NCI-H460 (cell line): ENCODE measurements at places on chromosomes 3 and 15.

GRCh38 chr3:14633819-14634424, 17.6 kb upstream of the CCDC174 start:
- peak; percentile 41 for DNase-seq

- no peak for DNase-seq
Observed at GRCh38 chr3:32852146-32852545, 34.3 kb downstream of the TRIM71 start.

DNA sequence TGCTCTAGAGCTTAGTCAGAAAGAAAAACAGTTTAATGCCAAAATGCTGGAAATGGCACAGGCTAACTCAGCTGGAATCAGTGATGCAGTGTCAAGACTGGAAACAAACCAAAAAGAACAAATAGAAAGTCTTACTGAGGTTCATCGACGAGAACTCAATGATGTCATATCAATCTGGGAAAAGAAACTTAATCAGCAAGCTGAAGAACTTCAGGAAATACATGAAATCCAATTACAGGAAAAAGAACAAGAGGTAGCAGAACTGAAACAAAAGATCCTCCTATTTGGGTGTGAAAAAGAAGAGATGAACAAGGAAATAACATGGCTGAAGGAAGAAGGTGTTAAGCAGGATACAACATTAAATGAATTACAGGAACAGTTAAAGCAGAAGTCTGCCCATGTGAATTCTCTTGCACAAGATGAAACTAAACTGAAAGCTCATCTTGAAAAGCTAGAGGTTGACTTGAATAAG, 150.5 kb upstream of the LRRFIP2 start:
- no peak for DNase-seq

- no peak for DNase-seq
Observed at GRCh38 chr3:154316974-154317767, 7.1 kb downstream of the DHX36 start.

GRCh38 chr15:28255965-28256364, 66.0 kb downstream of the HERC2 start:
- DNase-seq: no peak

GRCh38 chr3:55721716-55722484, 234.8 kb upstream of the WNT5A start:
- peak; percentile 29 for DNase-seq

DNA sequence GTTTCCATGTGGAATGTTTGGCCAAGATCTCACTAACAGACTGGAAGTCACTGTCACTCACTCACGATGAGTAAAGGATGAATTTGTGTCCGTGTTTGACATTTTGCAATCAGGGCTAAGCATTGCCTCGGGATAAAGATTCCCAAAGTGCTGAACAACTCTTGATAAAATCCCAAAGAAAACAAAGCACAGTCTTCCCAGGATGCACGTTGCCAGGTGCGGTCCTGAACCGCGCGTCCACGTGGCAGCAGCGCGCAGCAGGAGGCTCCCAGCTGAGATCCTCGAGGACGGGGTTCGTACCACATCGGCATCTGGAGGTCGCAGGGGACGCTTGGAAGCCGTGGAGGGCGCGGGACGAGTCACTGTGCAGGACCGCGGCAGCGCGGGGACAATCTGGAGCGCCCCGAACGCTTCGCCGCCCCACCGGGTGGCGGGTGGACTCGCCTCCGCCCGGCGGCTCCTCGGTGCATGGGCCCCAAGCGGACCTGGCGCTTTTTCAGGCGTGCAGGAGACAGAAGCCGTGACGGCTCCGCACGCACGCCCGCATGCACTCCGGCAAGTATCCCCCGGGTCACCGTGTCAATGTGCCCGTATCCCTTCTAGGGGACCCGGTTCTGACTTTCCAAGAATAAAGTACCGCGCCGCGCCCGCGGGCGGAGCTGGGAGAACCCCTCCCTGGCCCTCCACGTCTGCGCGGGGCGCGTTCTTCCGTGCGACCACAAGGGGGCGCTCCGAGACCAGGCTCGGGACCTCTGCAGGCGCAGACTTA, 17.7 kb downstream of the CPN2 start:
- peak; percentile 66 for DNase-seq

GRCh38 chr15:65081270-65081669, 4.7 kb downstream of the KBTBD13 start:
- DNase-seq: no peak

GRCh38 chr3:98777801-98778220, 14.7 kb downstream of the ST3GAL6 start:
- DNase-seq: no peak

- DNase-seq: no peak
Observed at GRCh38 chr15:89774492-89774891, 1.6 kb upstream of the MESP2 start.

- no peak for DNase-seq
Observed at GRCh38 chr15:23787346-23788105, 100.4 kb upstream of the NDN start.

- DNase-seq: no peak
Observed at GRCh38 chr3:13722178-13722577, 157.7 kb downstream of the WNT7A start.

DNA sequence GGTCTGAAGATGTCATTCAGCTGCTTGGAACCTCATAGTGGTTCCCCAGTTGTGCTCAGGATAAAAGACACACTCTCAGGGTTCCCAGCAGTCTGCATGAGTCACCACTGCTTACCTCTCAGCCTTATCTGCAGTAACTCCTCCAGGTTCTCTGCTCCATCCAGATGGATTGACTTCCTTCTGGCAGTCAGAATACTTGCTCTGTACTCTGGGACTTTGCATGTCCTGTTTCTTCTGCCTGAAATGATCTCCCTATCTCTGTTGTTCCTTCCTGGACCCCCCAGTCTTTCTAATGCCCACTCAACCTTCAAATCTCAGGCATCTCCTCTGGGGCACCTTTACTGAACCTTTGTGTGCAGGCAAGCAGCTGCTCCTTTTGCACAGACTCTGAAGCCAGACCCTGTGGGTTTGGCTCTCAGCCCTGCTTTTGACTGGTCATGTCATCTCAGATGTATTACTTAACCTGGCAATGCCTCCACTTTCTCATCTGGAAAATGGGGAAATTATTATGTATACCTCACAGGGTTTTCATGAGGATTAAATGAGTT, 38.4 kb downstream of the ITPR1 start:
- DNase-seq: no peak

- no peak for DNase-seq
Observed at GRCh38 chr3:141391298-141391990, 23.1 kb downstream of the ZBTB38 start.

GRCh38 chr3:196232882-196233251, 16.5 kb downstream of the SLC51A start:
- DNase-seq: no peak

DNA sequence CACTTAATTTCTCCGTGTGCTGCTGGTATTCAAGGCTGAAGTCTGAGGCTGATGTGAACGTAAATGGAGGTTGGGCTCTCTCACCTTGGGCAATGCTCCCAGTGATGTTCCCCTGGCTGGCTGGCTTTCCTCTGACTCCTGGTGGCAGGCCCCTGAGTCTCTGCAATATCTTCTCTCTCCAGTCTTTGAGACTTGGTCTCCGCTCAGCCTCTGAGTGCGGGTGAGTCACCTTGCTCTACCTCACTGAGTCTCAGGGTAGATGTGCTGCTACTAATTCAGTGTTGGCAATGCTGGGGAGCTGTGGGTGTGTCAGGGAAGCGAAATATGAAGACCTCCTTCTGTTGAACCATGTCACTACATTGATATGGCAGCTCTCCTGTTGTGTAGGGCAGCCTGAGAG, 31.3 kb upstream of the TRIM59 start:
- DNase-seq: no peak

DNA sequence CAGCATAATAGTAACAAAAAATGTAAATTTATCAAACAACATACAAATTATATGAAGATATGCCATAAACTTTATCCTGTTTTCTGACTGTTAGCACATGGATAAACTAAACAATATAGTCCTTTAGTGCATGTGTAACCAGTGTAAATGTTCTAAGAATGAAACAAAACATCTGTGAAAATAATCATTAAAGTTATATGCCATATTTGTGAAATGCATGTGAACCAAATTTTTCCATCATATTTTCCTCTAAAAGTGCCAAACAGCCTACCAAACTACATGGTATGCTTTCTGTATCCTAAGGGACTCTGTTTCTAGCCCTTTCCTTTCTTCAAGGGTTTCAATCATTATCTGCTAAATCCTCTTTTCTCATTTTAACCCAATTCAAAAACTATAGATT, 23.9 kb upstream of the RSL24D1 start:
- no peak for DNase-seq

- DNase-seq: no peak
Observed at GRCh38 chr3:136193278-136194054, 2.7 kb downstream of the MSL2 start.

DNA sequence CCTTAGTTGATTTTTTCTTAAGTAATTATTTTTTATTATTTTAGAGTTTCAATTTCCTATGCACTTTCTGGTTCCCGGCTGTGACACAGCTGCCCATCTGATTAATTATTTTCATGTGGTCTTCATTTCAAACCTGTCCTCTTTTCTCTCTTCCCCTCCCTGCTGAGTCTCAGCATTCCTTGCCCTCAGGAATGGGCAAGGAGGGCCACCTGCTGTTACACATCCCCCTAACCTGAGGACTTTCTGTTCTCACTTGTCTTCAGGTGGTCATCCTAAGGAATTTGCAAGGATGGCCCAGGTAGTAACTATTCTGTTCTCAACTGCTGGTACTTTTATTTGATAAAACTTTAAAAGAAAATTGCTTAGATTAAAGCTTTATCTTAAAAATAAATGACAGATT, 545.0 kb downstream of the OTOL1 start:
- no peak for DNase-seq

DNA sequence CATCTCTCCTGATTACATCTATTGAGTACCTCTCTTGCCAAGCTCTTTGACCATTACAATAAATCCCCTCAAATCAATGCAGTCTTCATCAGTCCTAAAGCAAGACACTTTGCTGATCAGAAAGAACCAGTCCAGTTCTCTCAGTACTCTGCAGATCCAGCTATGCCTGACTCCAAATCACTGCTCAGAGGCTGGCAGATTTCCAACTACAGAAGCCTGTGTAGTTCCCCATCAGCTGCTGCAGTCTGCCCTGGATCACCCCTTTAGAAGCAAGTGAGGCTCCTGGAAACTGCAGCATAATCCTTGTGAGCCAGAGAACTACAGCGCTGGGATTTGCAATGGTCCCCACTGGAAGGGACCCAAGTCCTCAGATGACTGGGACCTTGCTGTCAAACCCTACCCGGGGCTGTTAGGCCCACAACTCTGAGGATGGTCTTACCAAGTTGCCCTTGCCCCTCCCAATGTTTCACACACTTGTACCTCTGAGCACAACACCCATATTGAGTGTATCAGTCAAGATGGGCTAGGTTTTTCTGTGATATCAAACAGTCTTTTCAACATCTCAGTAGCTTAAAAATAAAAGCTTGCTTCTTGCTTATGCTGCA, 81.9 kb upstream of the TOPAZ1 start:
- no peak for DNase-seq

DNA sequence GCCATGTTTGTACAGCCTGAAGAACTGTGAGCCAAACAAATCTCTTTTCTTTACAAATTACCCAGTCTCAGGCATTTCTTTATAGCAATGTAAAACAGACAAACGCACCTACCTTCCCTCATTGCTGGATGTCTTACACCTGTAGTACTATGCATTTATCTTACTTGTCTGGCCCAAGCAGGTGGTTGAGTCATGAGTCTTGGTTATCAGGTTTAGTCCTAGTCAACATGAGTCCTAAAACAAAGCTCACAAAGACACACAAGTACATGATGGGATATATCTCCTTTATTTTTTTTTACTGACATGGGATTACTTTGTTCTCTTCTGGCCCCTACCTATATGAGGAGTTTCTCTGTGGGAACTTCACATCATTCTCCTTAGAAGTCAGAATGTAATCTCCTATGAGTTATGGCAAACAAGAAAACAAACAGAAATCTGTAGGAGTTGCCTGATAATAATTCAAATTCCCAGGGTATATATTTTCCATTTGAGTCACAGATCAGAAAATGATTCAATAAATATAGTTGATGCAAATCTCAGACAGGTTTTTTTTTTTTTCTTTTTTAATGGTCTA, 33.6 kb upstream of the PLSCR2 start:
- no peak for DNase-seq

- DNase-seq: peak; percentile 33
Observed at GRCh38 chr15:99105514-99106341, 848 bp downstream of the SYNM start.

GRCh38 chr3:107184375-107184774, 192.9 kb upstream of the CCDC54 start:
- no peak for DNase-seq

DNA sequence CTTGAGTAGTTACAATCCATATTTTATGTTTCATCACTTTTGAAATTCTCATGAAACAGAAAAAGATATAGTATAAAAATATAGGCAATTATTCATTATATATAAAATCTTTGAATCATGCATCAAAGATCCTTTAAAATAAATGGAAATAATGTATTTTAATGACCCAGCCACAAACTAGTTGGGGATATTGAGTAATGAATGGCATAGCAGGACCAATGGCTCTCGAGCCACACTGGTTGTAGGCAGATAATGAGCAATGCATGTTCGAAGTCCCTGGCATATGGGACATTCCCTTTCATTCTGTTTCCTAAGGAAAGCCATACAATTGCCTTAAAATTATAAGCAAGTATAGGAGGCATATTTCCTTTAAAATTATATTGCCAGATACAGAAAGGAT, 107.4 kb upstream of the IL12A start:
- no peak for DNase-seq

- DNase-seq: peak; percentile 46
Observed at GRCh38 chr3:99394831-99395778, 243.3 kb upstream of the COL8A1 start.

DNA sequence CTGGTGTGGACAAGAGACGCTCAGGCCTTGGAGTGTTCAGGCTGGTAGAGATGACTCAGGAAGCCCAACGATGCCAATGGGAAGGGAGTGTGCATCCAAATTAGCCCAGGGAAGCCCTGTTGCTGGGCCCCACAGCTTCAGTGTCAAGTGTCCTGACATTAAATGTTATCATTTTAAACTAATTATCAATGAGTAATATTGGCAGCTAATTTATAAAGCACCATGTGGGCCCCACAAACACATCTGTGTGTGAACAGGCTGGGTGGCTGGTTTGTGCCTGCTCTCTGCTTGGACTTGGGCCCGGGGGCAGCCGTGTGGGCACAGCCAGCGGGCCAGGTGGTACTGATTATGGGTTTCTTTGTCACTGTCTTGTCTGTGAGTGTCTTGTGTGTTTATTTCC, 15.0 kb downstream of the FBLN2 start:
- no peak for DNase-seq

DNA sequence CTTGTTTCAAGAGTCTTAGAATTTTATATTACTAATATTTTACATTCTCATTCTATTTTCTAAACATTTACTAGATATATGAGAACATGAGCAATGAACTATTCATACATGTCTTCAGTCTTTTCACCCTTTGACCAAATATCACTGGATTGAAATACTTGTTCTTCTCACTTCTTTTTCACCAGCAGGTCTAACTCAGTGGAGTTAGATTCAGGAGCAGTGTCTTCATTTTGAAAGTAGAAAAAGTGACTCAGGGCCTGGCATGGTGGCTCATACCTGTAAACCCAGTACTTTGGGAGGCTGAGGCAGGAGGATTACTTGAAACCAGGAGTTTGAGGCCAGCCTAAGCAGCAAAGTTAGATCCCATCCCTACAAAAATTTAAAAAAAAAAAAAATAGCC, 70.8 kb downstream of the USP13 start:
- no peak for DNase-seq
